ENCODE measurements at places on chromosomes 6 and 20.
A peak's percentile ranks its signal among the peaks of the same experiment; 100 is the strongest.

- no peak for DNase-seq
Measured at GRCh38 chr6:36340306-36340617, 3.6 kb upstream of the BNIP5 start.

GRCh38 chr6:42350911-42351310 lies 100.8 kb downstream of the TRERF1 start:
- no peak for DNase-seq

DNA sequence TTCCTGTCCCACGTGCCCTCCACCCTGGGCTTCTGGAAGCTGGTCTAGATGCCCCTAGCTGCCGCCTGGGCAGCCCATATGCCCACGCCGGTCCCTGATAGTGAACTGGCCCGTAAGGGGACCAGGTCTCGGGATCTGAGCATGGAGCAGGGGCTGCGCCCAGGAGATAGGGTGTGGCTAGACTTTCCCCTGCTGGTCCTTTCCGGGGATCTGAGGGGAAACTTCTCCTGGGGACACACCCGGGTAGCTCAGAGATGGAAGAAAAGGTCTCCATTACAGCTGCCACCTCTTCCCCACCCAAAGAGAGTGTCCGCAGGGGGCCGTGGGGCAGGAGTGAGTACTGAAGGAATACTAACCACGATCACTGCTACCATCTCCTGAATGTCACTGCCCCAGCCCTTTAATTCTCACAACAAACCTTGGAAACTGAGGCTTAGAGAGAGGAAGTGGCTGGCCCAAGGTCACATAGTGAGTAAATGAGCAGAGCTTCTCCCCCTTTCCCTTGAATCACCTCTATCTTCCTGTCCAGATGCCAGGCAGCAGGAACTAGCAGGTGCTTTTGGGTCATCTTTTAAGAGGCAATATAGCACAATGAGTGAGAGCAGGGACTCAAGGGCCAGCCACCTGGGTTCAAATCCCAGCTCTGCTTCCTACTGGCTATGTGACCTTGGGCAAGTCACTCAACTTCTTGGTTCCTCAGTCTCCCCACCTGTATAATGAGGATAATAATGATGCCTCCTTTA lies 11.8 kb upstream of the CCN5 start:
- DNase-seq, result no peak

GRCh38 chr6:2866171-2866846 lies 24.6 kb upstream of the SERPINB1 start:
- no peak for DNase-seq

GRCh38 chr6:90068264-90068663 lies 174.0 kb downstream of the GJA10 start:
- no peak for DNase-seq

- DNase-seq, result no peak
Measured at GRCh38 chr6:68718385-68719073, 83.4 kb downstream of the ADGRB3 start.

DNA sequence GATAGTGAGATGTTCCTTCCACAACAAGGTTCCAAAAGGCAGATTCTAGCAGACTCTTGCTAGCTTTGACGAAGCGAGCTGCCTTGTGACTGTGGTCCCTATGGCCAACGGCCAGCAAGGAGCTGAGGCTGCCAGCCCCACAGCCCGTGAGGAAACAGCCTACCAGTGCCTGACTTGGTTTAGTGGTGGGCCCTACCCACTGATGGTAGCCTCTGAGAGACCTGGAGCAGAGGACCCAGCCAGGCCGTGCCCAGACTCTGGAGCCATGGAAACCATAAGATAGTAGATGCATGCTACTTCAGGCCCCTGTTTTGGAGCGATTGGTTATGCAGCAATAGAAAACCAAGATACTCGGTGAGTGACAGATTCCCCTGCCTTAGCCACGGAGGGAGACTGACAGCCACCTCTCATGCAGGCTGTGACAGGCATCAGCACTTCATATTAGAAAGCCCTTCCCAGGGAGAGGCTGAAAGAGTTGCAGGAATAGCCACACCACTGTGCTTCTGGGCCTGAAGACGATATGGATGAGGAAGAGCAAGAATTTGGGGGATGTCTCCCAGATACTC lies 19.2 kb downstream of the PSMG4 start:
- DNase-seq, result no peak

DNA sequence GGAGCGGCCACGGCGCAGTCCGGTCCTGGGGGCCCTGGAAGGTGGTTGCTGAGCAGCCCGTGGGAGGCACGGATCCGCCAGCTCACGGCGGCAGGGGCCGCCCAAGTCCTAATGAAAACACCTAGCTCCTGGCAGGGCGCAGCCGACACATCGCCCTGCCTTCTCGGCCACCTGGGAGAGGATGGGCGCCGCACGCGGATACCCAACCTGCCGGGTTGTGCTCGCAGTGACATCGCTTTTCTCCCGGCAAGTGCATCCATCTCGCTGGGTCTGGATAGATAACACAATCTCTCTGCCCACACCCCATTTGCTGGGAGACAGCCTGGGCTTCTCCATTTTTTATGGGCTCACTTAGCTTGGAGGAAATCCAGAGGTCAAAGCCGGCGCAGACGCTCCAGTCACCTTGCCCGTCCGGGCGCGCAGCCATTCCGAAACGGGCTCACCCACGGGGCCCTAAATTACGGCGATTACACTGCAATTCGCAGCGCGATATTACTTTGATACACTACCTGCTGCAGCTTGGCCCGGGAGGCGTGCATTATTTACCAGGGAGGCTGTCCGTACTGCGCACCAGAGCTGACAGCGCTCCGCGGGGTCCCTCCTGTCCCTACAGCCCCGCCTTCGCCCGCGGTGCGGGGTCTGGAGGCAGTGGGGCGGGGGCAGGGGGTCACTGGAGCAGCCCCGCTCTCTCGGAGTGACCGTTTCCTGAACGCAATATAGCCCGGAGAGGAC lies 36.2 kb upstream of the CCDC167 start:
- DNase-seq, result peak; percentile 14

- DNase-seq, result no peak
Measured at GRCh38 chr20:34536798-34537394, 20.7 kb downstream of the DYNLRB1 start.

DNA sequence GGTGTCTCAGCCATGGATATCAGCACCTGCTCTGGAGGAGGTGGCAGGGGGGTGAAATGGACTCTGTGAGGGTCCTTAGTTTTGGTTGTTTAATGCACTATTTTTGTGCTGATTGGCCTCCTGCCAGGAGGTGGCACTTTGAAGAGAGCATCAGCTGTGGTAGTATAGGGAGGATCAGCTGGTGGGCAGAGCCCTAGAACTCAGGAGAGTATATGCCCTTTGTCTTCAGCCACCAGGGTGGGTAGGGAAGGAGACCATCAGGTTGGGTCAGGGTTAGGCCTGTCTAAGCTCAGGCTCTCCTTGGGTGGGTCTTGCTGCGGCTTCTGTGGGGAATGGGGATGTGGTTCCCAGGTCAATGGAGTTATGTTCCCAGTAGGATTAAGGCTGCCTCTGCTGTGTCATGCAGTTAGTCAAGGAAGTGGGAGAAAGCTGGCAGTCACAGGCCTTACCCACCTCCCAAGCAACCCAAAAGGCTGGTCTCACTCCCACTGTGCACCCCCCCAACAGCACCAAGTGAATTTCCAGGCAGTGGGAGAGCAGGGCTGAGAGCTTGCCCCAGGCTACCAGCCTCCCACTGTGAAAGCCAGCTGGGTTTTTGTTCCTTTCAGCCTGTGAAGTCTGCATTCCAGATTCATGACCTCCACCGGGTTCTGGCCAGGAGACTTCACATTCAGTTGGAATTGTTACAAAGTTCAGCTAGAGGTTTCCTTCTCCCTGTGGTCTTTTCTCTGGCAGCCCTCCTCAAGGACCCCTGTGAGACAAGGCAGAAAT lies 5.7 kb upstream of the OSTM1 start:
- DNase-seq, result no peak

GRCh38 chr6:96410467-96410866 lies 111.1 kb upstream of the UFL1 start:
- DNase-seq, result no peak

GRCh38 chr6:166614589-166614988 lies 12.5 kb downstream of the RPS6KA2 start:
- DNase-seq, result no peak

GRCh38 chr6:95143408-95144180 lies 433.7 kb upstream of the MANEA start:
- no peak for DNase-seq

- DNase-seq, result no peak
Measured at GRCh38 chr6:35061102-35061615, 80.0 kb downstream of the TCP11 start.

GRCh38 chr6:137227871-137228302 lies 8.7 kb upstream of the IFNGR1 start:
- DNase-seq, result no peak

GRCh38 chr20:38559764-38560163 lies 21.2 kb upstream of the ADIG start:
- DNase-seq, result no peak

- DNase-seq, result no peak
Measured at GRCh38 chr6:129673748-129674147, 36.2 kb downstream of the ARHGAP18 start.

DNA sequence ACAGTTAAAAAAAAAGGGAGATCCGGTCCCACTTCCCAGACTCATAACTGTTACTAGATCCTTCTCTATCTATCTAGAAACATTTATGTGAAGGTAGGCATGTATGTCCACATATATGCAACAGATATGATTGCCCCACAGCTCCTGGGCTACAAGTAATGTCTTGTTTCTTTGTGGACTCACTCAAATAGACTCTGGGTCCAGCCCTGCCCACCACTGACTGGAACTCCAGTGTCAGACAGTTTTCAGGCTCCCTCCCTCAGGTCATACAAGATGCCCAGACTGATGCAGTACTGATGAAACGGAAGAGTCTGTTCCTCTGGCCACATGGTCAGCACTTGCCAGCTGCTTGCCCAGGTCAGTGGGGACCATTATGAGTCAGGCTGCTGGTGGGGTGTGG lies 30.8 kb upstream of the IER3 start:
- DNase-seq, result no peak

DNA sequence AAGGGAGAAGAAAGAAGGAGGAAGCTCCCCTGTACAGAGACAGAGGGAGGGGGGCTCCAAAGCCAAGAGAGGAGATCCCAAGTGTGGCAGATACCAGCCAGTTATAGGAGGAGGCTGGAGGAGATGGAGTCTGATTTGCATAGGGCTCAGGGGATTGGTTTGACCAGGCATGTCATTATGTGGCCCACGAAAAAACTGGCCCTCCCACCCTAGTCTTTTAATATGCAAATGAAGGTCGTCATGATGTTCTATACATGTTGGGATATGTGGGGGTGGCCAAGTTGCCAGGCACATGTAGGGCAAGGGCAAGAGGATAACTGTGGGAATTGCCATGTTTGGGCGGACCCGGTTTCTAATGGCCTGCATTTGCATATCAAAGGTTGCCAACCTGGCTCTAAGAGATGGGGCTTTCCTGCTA lies 17.6 kb upstream of the ZFP64 start:
- DNase-seq, result no peak

- no peak for DNase-seq
Measured at GRCh38 chr20:17671011-17671410, 11.0 kb downstream of the RRBP1 start.

DNA sequence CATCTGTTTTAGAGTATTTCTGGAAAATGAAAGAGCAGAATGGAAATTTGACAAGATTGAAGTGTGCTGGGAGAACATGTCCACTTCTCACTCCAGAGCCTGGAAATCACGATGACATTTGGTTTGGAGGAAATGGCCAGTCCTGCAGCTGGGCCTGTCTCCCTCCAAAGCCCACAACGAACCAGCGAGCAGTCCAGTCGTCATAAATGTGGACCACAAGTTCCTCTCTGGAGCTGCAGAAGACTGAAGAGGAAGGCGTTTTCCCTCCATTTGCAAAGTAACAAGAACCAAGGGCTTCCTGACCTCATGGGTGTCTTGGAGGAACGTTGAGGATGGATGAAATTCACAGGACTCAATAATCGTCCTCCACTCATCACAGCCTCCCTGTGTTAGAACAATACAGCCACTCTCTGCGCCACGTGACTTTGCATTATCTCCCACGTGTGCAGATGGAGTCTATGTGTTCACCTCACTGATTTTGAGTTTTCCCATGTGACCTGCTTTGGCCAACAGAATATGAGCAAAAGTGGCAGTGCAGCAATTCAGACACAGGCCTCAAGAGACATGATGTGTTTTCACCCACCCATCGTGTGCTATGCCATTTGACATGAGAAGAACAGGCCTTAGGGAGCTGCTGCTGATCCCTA lies 9.1 kb upstream of the SPATS1 start:
- no peak for DNase-seq
